ENCODE measurements at places on chromosomes 3 and 15. TPM values are rescaled to one million over a fixed set of nuclear protein-coding genes. Genes with fewer than 3 reads are reported as not detected.

GRCh38 chr3:98884675-98885371 lies 16.7 kb downstream of the DCBLD2 start:
- H3K27ac ChIP-seq = peak overlapping the region; percentile 17
- no peaks in the 10 kb centered on the region for H3K36me3 ChIP-seq
- H3K4me1 ChIP-seq = peaks cover 25% of the 10 kb centered on the region
- H3K4me3 ChIP-seq = no peak overlapping the region

GRCh38 chr3:85977615-85978338 lies 1013.2 kb downstream of the VGLL3 start:
- H3K4me3 ChIP-seq = no peak overlapping the region
- no peak for DNase-seq
- no peaks in the 10 kb centered on the region for H3K27me3 ChIP-seq
- no peak overlapping the region for H3K27ac ChIP-seq

GRCh38 chr3:72768006-72768441 lies 80.2 kb downstream of the SHQ1 start:
- H3K27me3 ChIP-seq = no peaks in the 10 kb centered on the region
- H3K4me3 ChIP-seq = no peak overlapping the region
- no peak for DNase-seq
- no peaks in the 10 kb centered on the region for H3K36me3 ChIP-seq
- H3K4me1 ChIP-seq = no peaks in the 10 kb centered on the region

- H3K27ac ChIP-seq = no peak overlapping the region
- no peak for DNase-seq
- no peak overlapping the region for H3K4me3 ChIP-seq
Measured at GRCh38 chr3:41330465-41330864, 131.2 kb downstream of the CTNNB1 start.

DNA sequence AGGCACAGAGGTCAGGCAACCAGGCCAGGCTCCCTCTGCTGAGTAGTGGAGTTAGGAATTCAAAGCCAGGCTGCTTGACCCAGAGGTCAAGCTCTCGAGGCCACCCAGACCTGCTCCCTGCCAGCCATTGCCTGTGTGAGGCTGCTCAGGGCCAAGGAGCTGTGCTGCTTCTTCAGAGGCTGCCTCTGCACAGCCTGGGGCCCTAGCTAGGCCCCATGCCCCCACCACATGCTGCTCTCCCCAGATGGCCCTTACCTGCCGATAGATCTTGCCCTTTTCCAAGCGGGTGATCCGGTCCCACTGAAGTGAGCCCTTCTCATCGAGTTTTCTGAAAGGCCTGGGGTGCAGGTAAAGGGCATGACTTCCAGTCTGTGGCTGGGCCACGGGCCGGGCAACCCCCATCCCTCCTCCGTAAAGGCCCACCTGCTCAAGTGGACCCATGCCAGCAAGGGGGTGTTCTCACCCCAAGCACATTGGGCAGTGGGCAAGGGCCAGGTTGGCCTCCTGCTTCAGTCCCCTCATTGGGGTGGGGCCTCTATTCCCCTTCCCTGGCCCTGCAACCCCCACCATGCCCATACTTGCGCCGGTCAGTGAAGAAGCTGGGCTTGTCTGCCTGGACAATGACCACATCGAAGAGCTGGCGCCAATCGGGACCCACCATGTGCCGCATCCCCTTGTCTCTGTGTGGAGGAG lies 6.5 kb downstream of the NT5DC2 start:
- no peaks in the 10 kb centered on the region for H3K36me3 ChIP-seq
- no peaks in the 10 kb centered on the region for H3K4me1 ChIP-seq
- H3K27ac ChIP-seq = no peak overlapping the region
- H3K27me3 ChIP-seq = no peaks in the 10 kb centered on the region

DNA sequence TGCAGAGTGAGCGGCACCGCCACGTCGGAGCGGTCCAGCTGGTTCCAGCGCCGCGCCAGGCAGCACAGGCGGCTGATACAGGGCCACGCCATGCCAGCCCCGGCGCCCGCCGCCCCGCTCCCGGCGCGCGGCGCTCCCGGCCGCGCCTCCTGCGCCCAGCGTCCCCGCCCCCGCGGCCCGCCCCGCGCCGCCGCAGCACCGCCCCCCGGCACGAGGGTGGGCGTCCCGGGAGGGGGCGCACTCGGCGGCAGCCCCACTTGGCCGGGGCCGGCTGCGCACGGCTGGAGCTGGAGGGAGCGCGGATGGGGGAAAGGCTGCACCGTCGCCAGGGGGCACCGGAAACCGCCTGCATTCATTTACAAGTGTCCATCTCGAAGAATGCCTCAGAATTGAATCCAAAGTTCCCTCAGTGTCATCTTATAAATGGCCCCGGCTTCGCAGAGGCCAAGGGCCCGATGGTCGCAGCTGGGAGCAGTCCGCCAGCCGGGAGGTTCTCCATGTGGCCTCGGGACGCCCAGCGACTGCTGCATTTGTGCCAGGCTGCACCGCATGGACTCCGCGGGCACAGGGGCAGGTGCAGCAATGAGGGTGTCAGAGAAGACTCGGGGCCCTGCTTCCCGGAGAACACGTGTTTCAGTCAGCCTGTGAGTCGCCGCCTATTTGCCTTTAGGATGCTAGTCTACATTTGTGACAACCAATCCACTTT lies at the start of gene MAP6D1:
MAP6D1 (minus strand) TSS at position 122 of the 706 bp plus-strand sequence; CDS start at position 92, 30 bp downstream.
- H3K4me1 ChIP-seq = peaks cover 18% of the 10 kb centered on the region
- H3K36me3 ChIP-seq = no peaks in the 10 kb centered on the region
- peaks cover 15% of the 10 kb centered on the region for H3K27me3 ChIP-seq
- peak within 1 kb of the TSS; percentile 42 for H3K4me3 ChIP-seq
- peak within 1 kb of the TSS; percentile 8 for H3K27ac ChIP-seq
- DNase-seq = peak; percentile 13

DNA sequence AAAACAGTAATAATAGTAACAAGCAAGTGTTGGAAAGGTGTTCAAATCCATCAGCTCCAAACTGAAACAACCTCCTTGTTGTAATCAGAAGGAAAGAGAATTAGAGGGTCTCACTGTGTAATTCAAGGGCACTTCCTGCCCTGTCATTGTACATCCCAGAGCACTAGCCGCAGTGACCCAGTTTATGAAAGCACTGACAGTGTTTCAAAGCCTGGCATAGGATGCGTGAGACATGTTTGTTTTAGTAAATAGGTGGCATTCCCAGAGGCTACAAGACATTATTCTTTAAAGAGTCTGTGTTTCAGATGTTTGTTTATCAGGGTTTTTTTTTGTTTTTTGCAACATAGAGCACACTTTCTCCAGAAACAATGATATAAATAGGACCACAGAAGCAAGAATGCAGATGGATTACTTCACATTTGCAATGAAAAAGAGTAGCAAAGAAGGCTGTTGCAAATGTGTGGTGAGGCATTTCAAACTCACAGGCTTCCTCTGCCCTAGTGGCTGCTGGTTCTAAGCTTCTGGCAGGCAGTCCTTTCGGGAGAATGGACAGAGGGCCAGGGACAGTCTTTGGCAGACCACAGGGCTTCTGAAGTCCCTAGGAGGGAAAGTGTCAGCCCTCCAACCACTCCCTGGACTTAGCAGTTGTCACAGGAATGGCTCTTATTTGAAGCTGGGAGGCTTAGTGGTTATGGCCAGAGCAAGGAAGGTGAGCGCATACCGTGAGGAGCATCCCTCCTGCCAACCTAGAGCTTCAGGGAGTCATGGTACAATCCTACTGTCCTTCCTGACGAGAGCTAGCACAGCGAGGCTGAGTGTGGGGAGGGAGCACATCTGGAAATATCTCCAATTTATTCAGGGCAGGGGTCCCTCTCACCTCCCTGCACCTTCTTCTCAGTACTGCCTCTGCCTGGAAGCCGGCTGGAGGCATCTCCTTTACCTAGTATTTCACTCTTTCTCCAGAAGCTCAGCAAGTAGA lies 31.4 kb upstream of the TIPARP start:
- H3K36me3 ChIP-seq = no peaks in the 10 kb centered on the region
- no peaks in the 10 kb centered on the region for H3K27me3 ChIP-seq
- no peak overlapping the region for H3K27ac ChIP-seq
- no peak overlapping the region for H3K4me3 ChIP-seq
- DNase-seq = no peak
- H3K4me1 ChIP-seq = peaks cover 2% of the 10 kb centered on the region

DNA sequence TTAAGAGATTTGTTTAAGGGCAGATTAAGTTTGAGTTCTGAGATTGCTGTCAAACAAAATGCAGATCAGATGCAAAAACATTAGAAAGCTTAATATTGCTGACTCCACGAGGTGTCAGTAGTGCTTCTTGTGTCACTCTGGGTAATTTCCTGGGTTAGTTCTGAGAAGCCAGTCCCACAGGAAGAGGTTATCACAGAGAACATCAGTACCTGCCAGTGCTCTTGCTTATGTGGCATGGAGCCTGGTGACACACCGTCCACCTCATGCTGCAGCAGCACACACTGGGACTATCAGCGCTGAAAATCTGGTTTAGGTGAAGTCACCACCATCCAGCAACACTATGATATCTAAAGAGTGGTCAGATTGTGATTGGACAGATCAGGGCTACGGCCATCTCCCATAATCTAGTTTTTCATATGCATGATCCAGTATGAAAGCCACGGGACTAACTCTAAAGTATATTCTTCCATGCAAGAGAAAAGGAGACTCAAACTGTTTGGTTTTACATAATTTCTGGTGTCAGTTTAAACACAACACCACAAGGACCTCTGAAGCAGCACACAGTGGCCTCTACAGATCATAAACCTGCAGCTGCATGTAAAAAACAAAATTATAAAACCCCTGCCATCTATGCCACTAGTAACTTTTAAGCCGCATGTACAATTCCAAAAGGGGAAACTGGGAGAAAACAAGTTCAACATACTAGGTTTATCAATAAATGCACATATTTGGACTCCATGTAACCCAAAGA lies 36.1 kb upstream of the MYO5C start:
- H3K4me1 ChIP-seq = no peaks in the 10 kb centered on the region
- H3K36me3 ChIP-seq = no peaks in the 10 kb centered on the region
- peak; percentile 23 for DNase-seq
- H3K4me3 ChIP-seq = no peak overlapping the region
- no peak overlapping the region for H3K27ac ChIP-seq
- H3K27me3 ChIP-seq = no peaks in the 10 kb centered on the region

- no peaks in the 10 kb centered on the region for H3K27me3 ChIP-seq
- H3K36me3 ChIP-seq = no peaks in the 10 kb centered on the region
- no peak overlapping the region for H3K4me3 ChIP-seq
- no peaks in the 10 kb centered on the region for H3K4me1 ChIP-seq
- DNase-seq = peak; percentile 69
- H3K27ac ChIP-seq = no peak overlapping the region
Measured at GRCh38 chr3:124492824-124493223, 237.4 kb upstream of the UMPS start.

DNA sequence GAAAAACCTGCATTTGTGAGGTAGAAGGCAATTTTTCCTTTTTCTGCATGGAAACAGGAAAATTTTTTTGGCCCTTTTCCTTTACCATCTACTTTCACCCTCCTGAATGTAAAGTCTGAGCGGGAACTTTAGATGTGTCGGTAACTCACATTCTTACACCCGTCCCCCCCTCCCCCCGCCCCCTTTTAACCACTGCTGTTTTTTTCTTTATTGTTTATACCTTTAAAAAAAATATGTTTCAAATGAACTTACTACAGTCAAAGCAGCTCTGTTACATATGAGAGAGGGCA lies 487 bp upstream of the HES1 start:
- H3K27ac ChIP-seq = peak overlapping the region; percentile 95
- no peak for DNase-seq
- no peaks in the 10 kb centered on the region for H3K36me3 ChIP-seq
- H3K4me1 ChIP-seq = peaks cover 10% of the 10 kb centered on the region
- peak overlapping the region; percentile 13 for H3K4me3 ChIP-seq

GRCh38 chr3:152113413-152113812 lies 155.3 kb upstream of the MBNL1 start:
- H3K27me3 ChIP-seq = no peaks in the 10 kb centered on the region
- no peak for DNase-seq
- no peak overlapping the region for H3K27ac ChIP-seq
- no peaks in the 10 kb centered on the region for H3K4me1 ChIP-seq

DNA sequence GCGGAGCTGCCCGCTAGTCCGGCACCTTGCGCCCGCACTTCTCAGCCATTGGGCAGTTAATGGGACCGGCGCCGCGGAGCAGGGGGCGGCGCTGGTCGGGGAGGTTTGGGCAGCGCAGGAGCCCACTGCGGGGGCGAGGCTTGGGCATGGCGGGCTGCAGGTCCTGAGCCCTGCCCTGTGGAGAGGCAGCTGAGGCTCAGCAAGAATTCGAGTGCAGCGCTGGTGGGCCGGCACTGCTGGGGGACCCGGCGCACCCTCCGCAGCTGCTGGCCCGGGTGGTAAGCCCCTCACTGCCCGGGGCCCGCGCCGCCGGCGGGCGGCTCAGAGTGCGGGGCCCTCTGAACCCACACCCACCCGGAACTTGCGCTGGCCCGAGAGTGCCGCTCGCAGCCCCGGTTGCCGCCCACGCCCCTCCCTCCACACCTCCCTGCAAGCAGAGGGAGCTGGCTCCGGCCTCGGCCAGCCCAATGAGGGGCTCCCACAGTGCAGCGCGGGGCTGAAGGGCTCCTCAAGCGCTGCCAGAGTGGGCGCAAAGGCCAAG lies 835.0 kb downstream of the TBL1XR1 start:
- no peak for DNase-seq
- no peaks in the 10 kb centered on the region for H3K36me3 ChIP-seq

DNA sequence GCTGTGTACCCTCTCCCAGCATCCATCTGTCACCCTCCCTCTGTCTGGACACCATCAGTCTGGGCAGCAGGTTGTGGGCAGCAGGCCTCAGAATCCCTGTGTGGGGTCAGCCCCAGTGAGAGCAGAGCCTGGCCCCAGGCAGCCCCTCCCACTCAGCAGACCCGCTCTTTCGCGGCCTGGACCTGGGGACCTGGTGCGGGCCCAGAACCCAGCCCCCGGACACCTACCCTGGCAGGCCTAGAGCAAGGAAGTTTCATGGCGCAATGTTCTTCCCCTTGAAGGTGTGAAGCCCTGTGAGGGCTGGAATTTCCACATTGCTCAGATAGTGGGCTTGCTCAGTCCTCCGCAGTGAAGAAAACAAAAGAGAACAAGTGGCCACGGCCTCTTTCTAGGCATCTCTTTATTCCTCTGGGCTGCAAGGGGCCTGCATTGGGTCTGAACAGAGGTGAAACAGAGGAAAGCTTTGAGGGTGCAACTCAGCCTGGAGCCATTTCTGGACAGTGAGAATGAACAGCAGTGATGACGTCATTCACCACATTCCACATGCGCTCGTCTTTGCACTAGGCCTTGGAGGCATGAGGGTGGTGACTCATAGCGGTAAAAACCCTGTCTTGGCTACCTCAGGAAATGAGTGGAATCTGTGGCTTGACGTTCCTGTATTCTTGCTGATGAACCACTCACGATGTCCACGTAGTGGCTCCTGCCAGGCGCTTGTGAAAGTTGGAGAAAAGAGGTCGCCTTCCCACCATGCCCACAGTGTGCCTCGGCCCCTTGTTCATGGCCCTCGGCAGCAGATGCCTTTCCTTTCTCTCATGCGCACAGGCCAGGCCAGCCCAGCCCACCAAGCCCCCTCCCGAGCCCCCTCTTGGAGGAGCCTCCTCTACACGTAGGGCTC lies 66.1 kb downstream of the SLC30A4 start:
- H3K36me3 ChIP-seq = no peaks in the 10 kb centered on the region
- peaks cover 6% of the 10 kb centered on the region for H3K4me1 ChIP-seq
- no peak overlapping the region for H3K4me3 ChIP-seq
- peak overlapping the region; percentile 77 for H3K27ac ChIP-seq

GRCh38 chr3:184944241-184944640 lies 132.3 kb downstream of the VPS8 start:
- no peaks in the 10 kb centered on the region for H3K36me3 ChIP-seq
- DNase-seq = no peak
- no peaks in the 10 kb centered on the region for H3K27me3 ChIP-seq
- H3K27ac ChIP-seq = no peak overlapping the region
- no peaks in the 10 kb centered on the region for H3K4me1 ChIP-seq

Gene GLDN
- 2.6 TPM for total RNA-seq

Gene STARD9
- 52.5 TPM for total RNA-seq

Gene EEF1AKMT4
- total RNA-seq = 5.9 TPM

Gene CAMKV
- total RNA-seq = 0.14 TPM

Gene SENP5
- 45.6 TPM for total RNA-seq

Gene RFX7
- total RNA-seq = 14.2 TPM

Gene TRPM1
- not detected for total RNA-seq

Gene TICRR
- 0.95 TPM for total RNA-seq

Gene TNFSF10
- total RNA-seq = 150 TPM

Data from transverse colon (tissue), 4 donors.